Activated CD4-positive, alpha-beta T cell treated with anti-CD3 and anti-CD28 coated beads, Interleukin-2, amount 50 U/mL, for 16 hours (primary cell): ENCODE measurements at places on chromosomes 6 and 20.
A peak's percentile ranks its signal among the peaks of the same experiment; 100 is the strongest.

GRCh38 chr6:128259029-128259724 lies 261.2 kb downstream of the PTPRK start:
- DNase-seq, result peak; percentile 46

DNA sequence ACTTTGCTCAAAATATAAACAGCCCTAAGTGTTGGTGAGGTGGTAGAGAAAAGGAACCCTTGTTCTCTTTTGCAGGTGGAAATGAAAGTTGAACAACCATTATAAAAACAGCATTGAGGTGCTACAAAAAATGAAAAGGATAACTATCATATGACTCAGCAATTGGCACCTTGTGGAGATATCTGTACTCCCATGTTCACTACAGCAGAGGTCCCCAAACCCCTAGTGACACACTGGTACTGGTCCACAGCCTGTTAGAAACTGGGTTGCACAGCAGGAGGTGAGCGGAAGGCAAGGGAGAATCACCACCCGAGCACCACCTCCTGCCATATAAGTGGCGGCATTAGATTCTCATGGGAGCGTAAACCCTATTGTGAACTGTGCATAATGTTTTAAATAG lies 267.4 kb upstream of the THEMIS start:
- DNase-seq, result peak; percentile 10

GRCh38 chr6:163566056-163566455 lies 151.5 kb downstream of the QKI start:
- no peak for DNase-seq

- DNase-seq, result no peak
These were observed 4.9 kb upstream of the UQCC2 start for GRCh38 chr6:33716379-33716778.

DNA sequence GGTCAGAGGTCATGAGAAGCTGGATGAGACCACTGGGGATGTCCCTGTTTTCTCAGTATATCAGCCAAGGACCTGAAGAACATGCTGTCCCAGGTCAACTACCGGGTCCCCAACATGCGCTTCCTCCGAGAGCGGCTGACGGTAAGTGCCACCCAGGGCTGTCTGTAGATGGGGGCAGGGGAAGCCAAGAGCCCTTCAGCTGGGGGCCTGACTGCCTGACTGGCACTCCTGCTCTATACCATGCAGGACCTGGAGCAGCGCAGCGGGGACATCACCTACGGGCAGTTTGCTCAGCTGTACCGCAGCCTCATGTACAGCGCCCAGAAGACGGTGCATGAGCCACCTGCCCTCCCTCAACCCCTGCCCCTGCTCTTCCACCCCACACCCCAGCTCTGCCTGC lies 25.1 kb downstream of the PLCG1 start:
- no peak for DNase-seq

DNA sequence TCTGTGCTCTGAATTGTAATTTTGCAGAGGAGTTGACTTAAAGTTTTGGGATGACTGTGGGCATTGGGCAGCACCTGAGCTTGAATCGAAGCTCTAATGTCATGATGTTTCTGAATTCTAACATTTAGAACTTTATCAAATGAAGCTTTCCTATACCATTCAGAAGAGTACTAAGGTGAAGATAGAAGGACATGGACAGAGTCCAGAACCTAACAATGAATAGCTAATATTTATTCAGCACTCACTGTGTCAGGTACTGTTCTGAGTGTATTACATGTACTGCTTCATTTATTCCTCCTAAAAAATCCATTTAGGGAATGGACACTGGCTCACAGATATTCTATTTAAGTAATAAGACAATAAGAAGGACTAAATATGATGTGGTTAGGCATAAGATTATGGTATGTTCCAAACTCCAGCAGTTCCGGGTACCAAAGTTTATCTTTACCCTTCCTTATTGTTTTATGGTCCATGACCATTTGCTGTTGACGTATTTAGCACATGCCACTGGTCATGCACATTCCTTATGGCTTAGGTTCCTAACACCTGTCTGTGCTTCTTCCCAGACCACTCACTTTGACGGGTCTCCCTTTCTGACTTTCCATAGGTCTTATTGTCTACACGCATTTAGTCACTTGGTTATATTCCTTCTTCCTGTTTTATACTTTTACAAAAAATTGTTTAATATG lies 20.3 kb downstream of the BCKDHB start:
- no peak for DNase-seq

DNA sequence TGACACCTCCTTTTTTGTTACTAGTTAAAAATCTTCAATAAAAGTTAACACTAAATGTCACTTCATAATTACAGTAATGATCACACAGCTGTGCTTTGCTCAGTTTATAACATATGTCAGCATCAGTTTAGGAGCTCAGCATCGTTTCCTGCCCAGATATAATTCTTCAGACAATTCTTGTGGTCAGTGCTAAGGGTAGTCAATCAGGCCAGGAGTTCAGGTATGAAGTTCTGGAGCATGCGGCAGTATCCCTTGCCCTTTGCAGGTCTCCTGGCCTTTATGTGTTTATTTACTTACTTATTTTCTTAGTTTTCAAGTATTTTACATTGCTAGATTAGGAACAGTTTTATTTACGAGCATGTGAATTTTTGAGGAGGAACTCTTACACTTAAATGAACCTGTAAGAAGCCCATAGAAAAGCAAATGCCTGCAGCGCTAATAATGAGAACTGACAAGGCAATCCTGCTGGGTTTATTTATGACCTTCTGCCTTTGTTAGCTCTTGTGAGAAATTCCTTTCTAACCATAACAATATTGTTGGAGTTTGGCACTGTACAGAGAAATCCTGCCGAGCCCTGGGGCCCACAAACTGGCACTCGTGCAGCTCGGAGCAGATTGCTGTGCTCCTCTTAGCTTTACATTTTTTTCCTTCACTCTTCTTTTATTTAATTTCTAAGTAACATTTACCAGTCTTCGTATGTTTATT lies 252.8 kb downstream of the TMEM242 start:
- no peak for DNase-seq

GRCh38 chr20:1894951-1895673 lies at the start of gene SIRPA:
TSS of gene SIRPA (plus strand) at chr20:1895407. CDS start at chr20:1895448, 41 bp downstream.
- DNase-seq, result no peak

- DNase-seq, result no peak
These were observed 47.4 kb upstream of the SAMD3 start for GRCh38 chr6:130269969-130270635.

DNA sequence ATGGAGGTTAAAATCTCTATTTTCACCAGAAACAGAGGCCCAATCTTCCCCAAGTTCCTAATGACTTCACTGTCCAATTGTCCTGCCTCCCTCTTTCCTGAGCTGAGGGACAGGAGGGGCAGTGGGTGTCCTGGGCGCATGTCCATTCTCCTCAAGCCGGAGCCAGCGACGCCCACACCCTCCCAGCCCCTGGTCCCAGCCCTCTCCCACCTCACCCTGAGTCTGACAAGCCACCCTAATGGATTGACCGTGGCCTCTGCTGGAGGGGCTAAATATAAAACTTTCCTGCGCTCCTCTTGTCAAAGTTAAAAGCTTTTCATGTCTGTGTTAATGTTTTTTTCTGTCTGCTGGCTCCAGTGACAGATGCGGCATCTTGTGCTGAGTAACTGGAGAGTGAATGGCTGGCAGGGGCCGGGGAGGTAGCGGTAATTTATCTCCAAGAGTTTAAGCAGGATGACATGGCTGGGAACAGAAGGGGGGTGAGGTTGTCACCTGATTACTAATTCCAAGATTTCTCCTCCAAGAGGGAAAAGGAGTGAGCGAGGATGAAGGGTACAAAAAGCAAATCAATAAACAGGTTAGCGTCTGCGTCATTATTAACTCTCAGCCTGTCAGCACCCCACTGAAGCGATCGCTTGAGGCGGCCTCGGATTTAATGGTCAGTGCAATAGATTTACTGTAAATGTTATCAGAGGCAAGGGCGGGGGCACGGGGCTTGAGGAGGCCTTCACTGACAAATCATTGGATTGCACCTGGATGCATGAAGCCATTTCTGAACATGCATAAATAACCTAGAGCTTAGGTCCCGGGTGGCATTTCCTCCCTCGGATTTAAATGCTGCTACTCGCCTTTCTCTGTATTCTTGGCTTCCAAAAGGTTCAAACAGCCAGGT lies 118.1 kb upstream of the MAFB start:
- DNase-seq, result no peak

DNA sequence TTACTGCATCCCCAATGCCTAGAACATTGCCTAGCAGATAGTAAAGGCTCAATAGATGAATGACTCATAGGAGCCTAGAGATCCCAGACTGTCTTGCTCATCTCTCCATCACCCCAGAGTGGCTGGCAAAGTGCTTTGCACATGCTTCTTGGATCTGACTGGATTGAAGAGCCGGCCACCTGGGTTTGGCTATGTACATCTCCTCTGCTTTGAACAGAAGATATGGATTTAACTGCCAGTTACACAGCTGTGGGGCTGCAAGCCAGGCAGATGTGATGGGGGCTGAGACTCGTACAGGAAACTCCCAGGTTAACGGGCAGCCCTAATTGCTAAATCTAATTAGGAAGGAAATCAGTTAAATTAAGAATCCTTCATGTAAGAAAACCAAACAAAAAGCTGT lies 28.6 kb downstream of the MYLIP start:
- DNase-seq, result no peak

GRCh38 chr20:59752101-59752586 lies 147.8 kb downstream of the PHACTR3 start:
- peak; percentile 2 for DNase-seq

GRCh38 chr6:12608874-12609273 lies 107.7 kb upstream of the PHACTR1 start:
- DNase-seq, result no peak

- DNase-seq, result no peak
These were observed 3.2 kb downstream of the NHLRC1 start for GRCh38 chr6:18119236-18119635.

GRCh38 chr6:128124713-128125112 lies 223.9 kb upstream of the THEMIS start:
- peak; percentile 22 for DNase-seq

GRCh38 chr6:111210194-111210728 lies 123.0 kb downstream of the SLC16A10 start:
- peak; percentile 71 for DNase-seq

DNA sequence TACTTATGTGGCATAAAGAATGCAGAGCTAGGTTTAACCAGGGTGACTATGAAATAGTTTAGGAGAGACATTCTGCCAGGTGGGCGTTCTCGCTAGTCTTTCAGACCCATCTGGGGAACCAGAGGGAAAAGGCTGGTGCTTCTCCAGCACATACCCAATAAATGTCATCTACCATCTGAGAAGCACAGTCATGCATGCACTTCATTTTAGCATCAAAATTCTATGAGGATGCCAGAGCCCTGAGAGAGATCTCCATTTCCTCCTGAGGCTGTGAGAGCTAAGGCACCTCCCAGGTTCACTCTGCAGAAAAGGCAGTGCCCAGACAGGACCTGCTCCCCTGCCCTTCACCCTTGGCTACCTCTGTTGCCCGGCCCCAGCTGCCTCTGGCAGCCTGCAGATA lies 231.7 kb upstream of the PRND start:
- no peak for DNase-seq

DNA sequence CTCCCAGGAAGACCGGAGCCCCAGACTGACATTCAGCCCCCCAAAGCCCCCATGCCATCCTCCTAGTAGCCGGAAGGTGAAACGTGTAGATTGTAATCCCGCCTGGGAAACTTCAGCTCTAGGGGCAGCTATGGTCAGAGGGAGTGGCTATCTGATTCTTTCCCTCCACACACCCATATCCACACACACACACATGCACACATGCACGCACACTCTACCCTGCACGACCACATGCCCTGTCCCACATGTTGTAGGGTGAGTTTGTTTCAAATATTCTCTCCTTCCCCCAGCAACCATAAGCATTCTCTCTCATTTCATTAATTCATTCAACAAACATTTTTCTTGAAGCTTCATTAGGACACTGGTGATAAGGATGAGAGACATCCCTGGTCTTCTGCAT lies 42.2 kb downstream of the MAFB start:
- no peak for DNase-seq

- no peak for DNase-seq
These were observed 30.1 kb downstream of the VAPB start for GRCh38 chr20:58418949-58419748.

- DNase-seq, result no peak
These were observed 8.6 kb downstream of the ADTRP start for GRCh38 chr6:11769811-11770545.

DNA sequence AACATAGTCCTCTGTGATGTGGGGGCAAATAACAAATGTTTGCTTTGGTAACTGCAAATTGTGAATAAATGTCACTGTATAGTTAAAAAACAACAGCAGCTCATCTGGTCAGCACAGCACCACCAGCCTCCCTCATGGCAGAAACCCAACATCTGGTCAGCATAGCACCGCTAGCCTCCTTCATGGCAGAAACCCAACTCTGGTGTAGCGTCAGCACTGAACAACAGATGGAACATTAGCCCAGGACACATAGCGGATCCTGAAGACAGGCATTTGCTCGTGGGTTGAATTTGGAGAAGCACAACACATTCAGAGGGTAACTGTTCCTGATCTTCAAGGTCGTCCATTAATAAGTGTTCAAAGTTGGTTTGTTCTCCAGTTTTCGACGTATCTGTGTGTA lies 265.9 kb downstream of the DLL1 start:
- no peak for DNase-seq

DNA sequence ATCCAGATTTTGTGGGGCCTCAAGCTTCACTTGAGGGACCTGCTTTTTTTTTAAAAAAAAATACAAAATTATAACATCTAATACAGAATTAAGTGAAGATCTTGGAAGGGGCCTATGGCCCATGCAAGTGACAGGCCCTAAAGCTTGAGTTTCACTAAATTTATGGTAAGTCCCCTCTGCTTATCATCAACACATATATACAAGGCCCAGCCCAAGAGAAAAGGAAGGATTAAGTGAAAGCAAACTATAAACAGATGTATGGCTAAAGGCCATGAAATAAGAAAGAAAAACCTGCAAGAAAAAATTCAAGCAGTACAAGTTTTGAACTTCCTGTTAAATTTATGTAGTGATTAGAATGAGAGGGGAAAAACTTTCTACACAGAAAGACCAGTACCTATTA lies 86.8 kb downstream of the CDC40 start:
- DNase-seq, result no peak

- DNase-seq, result peak; percentile 9
These were observed 141.1 kb downstream of the CEP57L1 start for GRCh38 chr6:109236115-109237076.

GRCh38 chr6:12608016-12608860 lies 108.3 kb upstream of the PHACTR1 start:
- DNase-seq, result peak; percentile 27

DNA sequence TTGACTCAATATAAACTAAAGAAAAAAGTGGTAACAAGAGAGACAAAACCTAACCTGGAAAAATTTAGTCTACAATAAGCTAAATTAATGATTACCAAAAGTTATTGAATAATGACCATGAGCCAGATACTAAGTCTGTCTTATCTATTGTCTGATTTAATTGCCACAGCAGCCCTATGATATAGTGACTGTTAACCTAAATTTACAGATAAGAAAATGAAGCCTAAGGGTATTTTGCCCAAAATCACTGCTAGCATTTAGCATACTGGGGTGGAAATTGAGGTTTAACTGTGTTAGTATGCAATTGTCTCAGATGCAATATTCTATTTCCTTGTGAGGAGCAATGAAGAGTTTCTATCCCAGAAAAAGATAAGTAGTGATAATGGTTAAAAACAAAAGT lies 361.0 kb upstream of the EYS start:
- DNase-seq, result no peak
